ENCODE measurements at places on chromosomes 13 and 19.

GRCh38 chr19:57803594-57804325, 11.0 kb downstream of the ZNF552 start:
- peak; percentile 66 for DNase-seq

DNA sequence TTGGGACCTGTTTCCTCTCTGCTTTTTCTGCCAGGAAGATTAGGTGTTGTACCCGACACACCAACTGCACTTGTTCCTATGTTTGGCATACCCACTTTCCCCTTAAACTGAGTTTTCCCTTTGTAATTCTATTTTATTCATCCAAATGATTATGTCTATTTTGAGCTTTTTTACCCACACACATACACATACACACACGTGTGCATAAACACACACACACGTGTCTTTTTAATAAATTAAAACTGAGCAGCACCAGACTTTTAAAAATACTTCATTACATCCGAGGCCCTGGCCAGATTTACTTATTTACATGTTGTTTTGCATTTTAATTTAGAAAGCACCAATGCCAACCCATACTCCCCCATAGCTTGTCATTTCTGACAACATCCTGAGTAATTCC, 350.0 kb downstream of the DNAJC15 start:
- no peak for DNase-seq

- peak; percentile 10 for DNase-seq
Observed at GRCh38 chr13:83691966-83692365, 190.3 kb downstream of the SLITRK1 start.

DNA sequence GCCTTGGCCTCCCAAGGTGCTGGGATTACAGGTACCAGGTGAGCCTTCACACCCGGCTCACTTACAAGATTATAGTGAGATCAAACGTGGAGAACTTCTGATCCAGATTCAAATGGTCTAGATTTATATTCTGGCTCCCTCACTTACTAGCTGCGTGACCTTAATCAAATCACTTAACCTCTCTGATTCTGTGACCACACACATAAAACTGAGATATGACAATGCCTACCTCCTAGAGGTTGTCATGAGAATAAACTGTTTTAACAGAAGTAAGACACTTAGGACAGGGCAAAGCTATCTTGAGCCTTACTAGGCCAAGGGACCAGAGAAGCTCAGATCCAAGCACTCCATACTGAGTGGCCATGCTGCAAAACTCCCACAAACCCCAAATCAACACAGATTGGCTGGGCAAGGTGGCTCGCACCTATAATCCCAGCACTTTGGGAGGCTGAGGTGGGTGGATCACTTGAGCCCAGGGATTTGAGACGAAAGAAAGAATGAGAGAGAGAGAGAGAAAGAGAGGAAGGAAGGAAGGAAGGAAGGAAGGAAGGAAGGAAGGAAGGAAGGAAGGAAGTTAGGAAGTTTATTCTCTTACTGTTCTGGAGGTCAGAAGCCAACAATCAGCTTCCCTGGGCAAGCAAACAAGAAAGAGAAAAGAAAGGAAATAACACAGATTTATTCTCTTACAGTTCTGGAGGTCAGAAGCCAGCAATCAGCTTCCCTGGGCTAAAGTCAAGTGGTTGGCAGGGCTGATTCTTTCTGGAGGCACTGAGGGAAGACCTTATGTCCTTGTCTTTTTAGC, 46.1 kb upstream of the MAP3K10 start:
- DNase-seq: no peak

GRCh38 chr19:29670255-29670654, 5.0 kb downstream of the PLEKHF1 start:
- no peak for DNase-seq

- DNase-seq: peak; percentile 52
Observed at GRCh38 chr19:16957151-16957701, 68.4 kb downstream of the F2RL3 start.

DNA sequence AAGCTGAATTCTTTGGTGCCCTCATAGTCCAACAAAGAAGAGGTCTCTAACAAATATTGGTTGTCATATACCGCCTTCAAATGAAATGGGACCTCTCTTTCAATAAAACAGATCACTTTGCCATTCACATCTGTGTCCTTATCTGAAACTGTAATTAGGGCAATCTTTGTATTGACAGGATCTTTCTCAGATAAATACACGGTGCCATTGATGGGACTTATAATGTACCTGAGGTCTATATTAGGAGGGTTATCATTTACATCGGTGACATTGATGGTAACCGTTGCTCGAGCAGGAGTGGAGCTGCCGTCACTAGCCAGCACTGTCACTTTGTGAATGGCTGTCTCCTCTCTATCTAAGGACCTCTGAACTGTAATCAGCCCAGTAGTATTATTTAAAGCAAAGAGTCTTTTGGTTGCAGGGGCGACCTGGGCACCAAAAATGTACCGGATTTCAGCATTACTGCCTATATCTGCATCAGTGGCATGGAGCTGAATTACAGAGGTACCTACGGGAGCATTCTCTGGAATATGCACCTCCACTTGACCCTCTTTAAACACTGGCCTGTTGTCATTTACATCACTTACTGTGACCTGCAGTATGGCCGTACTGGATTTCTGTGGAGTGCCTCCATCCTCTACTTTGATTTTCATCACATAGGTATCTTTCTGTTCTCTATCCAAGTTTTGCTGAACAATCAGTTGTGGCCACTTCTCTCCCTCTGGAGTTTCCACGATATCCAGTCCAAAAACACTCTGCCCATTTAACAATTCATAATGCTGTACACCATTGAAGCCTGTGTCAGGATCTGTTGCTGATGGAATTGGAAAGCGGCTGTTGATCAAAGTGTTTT, 2.8 kb downstream of the PCDH9 start:
- no peak for DNase-seq

DNA sequence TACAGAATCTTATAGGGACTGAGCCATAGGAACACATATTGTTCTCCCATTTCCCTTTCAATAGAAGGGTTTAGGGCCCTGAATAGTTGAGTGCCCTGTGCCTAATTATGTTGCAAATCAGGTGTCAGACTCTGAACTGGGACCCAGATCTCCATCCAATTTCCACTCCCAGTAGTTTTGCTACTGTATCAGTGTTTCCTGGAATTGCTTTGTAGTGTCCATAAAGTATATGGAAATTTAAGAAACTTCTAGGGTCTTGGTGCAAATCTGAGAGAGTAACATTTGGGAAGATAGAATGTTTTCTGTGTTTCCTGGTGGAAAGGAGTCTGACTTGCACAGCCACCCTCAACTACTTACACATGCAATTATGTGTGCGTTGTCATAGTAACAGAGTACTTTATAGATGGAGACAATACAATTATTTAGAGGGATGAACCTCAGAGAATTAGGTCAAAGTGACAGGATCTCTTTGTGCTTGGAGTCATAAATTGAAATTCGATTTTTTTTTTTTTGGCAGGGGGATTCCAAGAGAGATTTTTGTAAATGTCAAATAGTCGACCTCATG, 646 bp upstream of the SLC10A2 start:
- no peak for DNase-seq

GRCh38 chr19:40214936-40215335, 3.2 kb downstream of the TTC9B start:
- no peak for DNase-seq

- peak; percentile 85 for DNase-seq
Observed at GRCh38 chr19:42270346-42271044, 1.4 kb downstream of the CIC start.

- DNase-seq: no peak
Observed at GRCh38 chr13:51220706-51221105, 1.5 kb upstream of the FAM124A start.

DNA sequence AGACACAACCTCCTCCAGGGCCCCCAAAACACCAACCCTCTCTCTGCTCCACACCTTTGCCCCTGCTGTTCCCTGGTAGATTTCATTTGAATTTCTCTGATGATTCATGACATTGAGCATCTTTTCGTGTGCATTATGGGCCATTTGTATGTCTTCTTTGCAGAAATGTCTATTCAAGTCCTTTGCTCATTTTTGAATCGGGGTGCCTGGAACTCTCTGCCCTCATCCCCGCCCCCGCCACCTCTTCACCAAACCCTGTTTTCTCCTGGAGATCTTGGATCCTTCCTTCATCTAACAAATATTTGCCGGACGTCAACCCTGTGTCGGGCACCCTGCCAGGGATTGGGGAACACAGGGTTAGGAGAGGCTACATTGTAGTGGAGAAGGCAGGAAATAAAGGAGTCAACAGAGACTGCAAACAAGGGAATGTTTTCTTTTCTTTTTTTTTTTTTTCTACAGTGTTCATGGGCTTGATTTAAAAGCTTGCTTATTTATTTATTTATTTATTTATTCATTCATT, 25.5 kb upstream of the SLC1A5 start:
- DNase-seq: peak; percentile 37

DNA sequence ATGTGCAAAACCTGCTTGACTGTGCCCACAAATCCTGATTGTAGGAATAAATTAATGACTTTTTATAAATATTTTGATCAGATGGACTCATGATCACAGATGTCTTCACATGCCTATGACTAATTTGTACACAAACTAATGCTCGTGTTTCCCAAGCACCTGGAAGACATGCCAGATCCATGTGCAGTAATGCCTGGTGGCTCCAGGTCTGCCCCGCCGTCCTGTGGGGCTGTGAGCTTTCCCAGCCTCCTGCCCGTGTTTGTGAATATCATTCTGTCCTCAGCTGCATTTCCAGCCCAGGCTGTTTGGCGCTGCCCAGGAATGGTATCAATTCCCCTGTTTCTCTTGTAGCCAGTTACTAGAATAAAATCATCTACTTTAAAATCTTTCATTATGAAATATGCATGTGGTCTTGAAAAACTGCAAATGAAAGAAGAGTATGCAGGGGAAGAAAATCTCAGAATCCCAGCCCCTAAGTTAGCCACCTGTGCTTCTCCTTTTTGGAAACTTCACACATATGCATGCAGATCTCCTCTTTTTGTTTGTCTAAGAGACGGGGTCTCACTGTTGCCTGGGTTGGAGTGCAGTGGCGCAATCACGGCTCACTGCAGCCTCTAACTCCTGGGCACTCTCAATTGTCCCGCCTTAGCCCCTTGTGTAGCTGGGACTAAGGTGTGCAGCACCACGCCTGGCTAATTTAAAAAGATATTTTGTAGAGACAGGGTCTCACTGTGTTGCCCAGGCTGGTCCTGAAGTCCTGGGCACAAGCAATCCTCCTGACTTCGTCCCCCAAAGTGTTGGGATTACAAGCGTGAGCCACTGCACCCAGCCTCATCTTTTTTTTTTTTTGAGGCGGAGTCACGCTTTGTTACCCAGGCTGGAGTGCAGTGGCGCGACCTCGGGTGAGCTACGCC, 6.2 kb downstream of the RPL28 start:
- DNase-seq: no peak

- DNase-seq: no peak
Observed at GRCh38 chr13:73520566-73521289, 461.9 kb downstream of the KLF5 start.
